Putamen (tissue), 1 donor: ENCODE measurements at places on chromosomes 6 and 20.

DNA sequence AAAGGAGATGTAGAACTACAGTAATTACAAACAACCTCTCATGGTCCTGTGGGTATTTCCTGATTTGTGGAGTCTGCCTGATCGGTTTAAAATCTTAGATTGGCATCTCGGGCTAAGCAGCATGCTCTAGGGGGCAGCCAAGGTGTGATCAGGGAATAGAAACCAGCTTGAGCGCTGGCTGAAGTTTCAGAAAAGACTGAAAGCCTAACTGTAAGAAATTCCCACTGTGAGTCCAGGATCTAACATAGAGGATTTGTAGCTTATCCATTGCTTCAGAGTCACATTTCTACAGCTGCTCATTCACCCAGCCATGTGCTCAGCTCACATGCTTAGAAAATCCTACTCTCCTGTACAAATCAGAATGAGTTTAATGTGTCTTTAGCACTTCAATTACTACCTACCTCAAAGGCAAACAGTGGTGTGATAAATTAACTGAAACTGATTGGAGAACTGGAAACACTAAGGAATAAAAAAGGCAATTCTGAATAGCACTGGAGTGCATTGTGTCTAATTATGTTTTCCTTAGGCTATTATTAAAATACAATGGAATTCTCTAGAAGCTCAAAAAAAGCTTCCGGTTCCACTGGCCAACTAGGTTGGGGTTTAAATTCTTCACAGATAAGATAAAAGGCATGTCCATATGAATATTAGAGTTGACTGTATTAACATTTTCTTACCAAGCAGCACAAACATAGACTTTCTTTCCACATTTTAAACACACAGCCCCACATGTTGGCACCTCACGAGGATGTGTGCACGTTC, 73.8 kb upstream of the MPC1 start:
- DNase-seq, result peak; percentile 35

GRCh38 chr20:48198929-48199451, 413.7 kb upstream of the SULF2 start:
- no peak for DNase-seq

DNA sequence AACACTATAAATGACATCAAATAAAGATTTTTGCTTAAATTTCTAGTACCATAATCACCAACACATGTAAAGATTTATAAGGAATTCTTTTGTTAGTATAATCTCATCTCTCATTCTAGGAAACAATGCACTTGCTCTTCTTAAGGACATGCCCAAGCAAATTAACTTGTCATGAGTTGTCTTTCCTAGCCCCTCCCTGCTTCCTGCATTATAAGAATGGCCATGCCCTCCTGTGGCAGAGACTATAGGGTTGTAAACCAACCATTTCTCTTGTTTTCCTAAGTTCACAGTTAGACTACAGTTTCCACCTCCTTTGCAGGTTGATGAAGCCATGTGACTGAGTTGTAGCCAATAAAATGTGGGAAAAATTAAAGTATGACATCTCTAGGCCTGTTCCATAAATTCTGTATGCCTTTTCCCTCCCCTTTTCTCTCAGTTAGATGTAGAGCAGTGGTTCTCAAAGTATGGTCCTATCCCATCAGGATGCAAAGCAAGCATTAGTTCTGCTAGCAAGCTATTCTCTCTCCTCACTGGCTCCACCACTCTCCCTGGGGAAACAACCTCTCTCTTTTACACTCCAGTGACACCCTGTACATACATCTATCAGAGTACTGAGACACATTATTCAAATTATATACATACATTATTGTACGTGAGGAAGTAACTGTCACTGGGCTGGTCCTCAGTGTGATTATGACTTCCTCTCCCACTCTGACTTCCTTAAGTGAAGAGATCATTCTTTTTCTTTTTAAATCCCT, 295.0 kb downstream of the PKHD1 start:
- DNase-seq, result no peak

DNA sequence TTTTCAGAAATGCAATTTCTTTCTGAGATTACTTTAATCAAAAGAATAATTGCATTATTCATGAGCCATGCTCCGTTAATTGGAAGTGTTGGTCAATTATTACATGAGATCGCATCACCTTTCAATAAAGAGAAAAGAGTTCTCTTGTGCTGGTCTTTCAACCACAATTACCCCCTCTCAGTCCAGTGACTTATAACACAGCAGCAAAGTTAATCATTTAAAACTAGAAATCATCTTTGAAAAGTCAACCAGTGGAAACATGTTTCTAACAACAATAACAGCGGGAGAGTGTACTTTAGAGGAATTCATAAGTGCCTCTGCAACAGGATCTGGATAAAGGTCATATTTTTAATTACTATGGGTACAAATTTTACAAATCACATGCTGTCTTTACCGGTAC, 384.4 kb upstream of the AGPAT4 start:
- DNase-seq, result no peak

DNA sequence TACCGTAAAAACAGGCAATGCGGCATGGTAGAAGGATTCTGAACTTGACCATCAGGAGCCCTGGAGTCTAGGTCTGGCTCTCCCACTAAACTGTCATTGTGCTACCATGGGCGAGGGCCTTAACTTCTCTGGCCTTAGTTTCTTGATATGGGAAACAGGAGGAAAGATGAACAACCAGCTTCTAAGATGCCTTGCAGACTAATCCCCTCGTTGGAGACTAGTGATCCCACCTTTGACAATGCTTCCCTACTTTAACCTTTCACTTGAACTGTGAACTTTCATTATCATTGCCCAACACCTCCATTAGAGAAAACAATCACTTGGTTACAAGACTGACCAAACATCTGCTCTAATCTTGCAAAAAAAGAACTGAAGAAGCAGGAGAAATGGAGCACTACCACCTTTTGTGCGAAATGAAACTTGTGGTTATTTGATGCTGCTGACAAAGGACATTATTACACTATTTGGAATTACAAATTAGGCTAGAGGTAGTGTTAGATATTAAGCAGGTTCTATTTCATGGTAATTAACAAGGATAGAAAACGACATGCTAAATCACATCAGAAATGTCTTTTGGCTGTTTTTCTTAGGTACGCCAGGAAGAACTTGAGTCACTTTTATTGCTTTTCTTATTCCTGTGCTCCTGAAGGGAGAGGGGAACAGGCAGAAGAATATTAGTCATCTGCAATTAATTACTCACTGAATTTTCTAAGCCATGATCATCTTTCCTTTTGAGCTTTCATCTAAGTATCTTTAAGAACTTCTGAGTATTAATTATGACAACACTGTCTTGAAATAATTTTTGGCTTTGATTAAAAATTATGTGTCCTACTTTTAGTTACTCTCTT, 39.1 kb upstream of the ARHGAP18 start:
- DNase-seq, result no peak

GRCh38 chr6:87066449-87067333, 28.2 kb downstream of the CGA start:
- DNase-seq, result peak; percentile 34

GRCh38 chr6:135250234-135250633, 69.1 kb downstream of the MYB start:
- DNase-seq, result no peak

GRCh38 chr6:122692175-122692598, 82.0 kb downstream of the PKIB start:
- DNase-seq, result no peak

DNA sequence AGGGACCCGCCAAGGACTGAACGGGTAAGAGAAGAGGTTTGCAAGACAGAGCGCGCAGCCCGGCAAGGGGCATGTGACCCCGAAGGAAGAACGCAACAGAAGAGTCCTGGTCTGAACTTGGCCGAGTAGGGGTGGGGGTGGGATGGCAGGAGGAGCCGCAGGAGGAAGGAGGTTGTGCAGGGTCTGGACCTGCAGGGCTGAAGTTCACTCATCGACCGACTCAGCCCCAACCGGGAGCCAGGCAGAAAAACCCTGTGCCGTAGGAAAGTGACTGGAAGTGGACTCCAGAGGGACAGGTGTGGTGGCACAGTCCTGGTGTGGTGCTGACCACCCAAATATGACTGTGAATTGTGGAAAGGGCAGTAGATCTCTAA, 15.2 kb downstream of the ADISSP start:
- DNase-seq, result no peak

- no peak for DNase-seq
Observed at GRCh38 chr20:56587307-56588041, 41.6 kb upstream of the TFAP2C start.

GRCh38 chr20:17708675-17709360, 9.1 kb downstream of the BANF2 start:
- no peak for DNase-seq

- DNase-seq, result no peak
Observed at GRCh38 chr6:20426177-20427082, 24.8 kb downstream of the E2F3 start.

GRCh38 chr20:46709055-46709458, 392 bp upstream of the SLC2A10 start:
- no peak for DNase-seq

DNA sequence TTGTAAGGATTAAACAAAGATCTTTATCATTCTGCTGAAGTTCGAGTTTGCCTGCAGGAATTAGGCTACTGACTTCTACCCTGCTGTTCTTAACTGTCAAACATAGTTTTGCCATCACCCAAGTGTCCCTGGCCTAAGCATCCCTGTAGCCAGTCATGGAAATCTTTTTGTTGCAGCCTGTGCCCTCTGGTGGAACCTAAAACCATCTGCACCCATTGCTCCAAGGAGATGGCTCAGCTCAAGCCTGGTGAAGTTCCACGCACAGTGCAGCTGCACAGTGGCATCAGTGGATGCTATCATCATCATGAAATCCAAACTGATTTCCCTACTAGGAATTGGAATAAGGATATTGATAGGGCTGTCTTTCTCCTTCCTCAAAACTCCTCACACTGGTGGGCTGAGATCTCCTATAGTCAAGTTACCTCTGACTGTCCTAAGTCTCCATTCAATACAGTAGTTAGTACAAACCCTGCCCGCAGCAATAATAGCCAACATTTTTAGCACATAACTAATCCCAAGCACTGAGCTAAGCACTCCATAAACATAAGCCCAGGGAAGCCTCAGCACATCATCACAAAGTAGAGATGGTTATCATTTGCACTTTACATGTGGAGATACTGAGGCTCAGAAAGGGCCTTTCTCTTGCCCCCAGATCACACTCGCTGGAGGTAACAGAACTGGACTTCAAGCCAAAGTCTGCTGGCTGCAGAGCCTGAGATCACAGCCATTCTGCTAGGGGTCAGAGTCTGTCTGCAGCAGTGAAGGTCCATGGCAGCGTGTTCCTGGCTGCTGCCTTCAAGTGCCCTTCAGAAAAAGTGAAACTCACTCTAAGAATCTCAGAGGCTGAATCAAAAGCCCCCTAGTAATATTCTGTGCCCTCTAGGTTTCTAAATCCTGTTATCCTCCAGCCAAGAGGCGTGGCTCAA, 77.2 kb upstream of the MC3R start:
- peak; percentile 24 for DNase-seq

DNA sequence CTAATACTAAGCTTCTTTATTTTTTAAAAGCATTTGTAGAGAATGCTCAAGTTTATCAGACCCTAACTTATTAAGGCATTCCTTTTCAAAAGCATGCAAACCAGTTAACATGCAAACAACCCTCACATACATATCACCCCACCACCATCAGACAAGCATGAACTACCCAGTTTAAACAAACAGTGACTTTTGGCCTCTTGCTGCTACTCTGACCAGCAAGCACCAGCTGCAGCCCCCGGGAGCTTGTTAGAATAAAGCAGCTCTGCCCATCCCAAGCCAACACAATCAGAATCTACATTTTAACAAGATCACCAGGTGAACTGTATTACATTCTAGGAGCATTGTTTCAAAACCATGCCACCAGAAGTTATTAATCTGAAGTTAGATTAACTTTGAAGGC, 5.9 kb upstream of the NUP153 start:
- no peak for DNase-seq

DNA sequence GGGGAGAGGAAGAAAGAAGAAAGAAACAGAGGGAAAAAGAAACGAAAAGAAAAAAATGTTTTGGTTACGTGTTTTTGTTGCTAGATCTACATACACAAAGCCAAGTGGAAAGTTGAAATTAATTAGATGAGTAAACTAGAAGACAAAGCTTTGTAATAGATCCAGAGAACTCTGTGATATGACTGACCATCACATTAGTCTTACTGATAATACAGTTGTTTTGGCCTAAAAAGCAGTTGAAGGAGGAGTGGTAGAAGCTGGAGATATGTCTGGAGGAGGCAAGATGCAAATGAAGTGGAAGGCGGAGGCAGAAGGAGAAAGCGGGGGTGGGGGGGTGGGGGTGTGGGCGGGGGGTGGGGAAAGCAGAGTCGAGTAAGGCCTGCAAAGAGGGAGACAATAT, 500.1 kb upstream of the ID4 start:
- no peak for DNase-seq

- no peak for DNase-seq
Observed at GRCh38 chr20:37473249-37474000, 47.6 kb upstream of the NNAT start.
